ENCODE measurements at places on chromosomes 3 and 15.
A peak's percentile ranks its signal among the peaks of the same experiment; 100 is the strongest.

DNA sequence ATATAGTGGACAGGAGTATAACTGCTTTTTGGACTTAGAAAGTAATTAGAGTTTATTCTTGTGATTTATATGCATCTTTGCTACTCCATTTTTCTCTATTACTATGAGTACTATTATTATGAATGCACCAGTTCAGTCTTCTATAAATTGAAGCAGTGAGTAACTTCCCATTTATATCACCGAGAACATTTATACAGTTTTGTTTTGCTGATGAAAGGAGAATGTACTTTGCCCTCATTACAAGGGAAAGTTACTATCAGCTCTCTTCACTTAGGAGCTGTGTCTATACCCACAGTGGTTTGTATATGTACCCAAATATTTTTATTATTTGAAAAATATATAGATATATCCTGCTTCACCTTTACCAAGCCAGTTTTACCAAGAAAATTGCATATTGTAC is 5.7 kb downstream of the KBTBD12 start:
- DNase-seq: no peak

GRCh38 chr15:27249046-27249759 is 278.2 kb downstream of the GABRG3 start:
- DNase-seq: no peak

- DNase-seq: no peak
Measured at GRCh38 chr3:137131081-137131480, 173.3 kb downstream of the IL20RB start.

- peak; percentile 58 for DNase-seq
Measured at GRCh38 chr15:48696627-48697312, 51.3 kb upstream of the FBN1 start.

DNA sequence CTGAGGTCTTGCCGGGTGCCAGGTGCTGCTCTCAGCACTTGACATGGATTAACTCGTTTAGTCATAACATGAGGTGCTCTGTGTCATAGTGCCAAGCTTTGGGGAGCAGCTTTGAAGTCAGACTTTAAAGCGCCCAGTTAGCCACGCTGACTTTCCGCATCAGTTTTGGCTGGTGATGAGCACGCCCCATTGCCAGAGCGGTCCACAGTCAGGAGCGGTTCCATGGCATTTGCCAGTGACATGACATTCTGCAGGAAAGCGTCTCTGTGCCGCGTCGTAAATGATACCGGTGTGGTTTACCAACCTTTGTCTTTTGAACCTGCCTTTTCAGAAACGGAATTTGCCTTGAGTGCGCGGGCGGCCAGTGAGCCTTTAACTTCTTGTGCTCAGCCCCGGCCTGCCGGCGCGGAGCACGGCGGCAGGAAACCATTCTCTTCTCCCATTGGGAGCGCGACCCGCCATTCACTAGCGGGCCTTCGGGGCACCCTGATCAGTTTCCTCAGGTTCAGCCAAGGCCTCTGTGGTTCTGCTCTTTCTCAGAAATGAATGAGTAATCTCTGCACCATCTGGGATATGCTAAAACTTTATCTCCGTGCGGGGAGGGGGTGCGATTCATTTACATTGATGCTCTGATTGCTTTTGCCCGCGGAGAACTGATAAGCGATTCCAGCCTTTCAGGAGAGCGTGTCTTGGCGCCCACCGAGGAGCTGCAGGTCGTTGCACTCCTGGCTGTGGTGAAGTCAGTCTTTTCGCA is 1.7 kb upstream of the SLC2A2 start:
- DNase-seq: peak; percentile 97

- no peak for DNase-seq
Measured at GRCh38 chr3:94064243-94064860, 1.5 kb downstream of the NSUN3 start.

DNA sequence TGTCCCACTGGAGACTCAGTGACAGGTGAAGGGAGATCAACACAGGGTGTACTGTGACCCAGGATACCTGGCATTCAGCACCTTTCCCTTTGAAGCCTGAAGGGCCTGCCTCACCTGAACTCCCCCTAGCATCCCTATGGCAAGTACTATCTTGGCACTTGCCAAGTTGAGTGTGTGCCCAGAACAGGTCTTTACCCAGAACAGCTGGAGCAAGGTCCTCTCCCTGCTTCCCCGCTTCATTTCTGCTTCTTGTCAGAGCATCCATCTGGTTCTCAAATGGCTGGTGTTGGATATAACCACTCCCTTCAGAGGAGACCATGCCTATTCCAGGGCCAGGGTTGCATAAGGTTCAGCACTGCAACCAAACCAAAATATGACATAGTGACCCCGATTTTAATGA is 73.0 kb downstream of the FAM43A start:
- DNase-seq: no peak

DNA sequence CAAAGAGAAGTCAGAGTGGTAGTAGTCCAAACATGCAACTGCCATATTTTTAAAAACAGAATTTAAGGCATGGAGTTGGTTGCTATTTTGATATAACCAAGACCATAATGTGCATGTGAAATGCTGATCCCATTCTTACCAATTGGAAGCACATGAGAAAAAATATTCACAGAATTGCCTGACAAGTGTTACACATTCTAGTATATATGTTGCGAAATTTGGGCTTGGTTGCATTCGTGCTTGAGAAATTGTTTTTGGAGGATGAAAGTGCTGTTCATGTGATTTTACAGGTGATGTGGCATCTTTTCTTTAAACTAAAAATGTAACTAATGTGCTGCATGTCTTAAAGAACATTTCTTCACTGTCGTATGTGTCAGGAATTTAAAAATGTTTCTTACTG is 199.7 kb downstream of the CHL1 start:
- DNase-seq: no peak

DNA sequence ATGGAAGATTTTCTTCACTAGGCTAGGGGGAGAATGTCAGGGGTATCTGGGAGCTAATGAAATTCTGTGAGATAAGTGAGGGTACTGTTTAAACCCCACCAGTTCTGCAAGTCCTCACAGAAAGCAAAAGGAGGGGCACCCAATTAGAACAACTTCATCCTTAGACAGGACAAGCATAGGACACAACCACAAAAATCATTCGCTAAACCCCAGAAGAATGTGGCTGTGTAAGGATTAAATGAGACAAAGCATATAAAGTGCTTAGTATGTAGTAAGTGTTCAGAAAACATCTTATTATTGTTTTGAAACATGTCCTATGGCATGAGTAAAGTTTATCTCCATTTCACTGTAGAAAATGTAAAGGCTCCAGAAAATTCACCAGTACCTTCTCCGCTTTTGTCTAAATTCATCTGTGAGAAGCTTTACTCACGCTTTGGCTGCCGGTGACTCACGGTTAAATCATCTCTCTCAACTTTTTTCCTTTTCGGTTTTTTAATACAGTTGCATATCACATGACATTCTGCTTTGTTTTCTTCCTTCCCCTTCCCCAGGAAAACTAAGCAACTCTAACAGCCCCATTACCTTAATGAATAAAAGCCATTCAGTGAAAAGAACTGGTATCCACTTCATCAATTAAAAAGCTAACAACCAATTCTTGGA is 1.7 kb downstream of the CLRN1 start:
- DNase-seq: peak; percentile 75

- DNase-seq: peak; percentile 64
Measured at GRCh38 chr3:38031022-38031994, 1.9 kb upstream of the PLCD1 start.

- DNase-seq: no peak
Measured at GRCh38 chr15:31485911-31486461, 159.4 kb downstream of the KLF13 start.

- DNase-seq: no peak
Measured at GRCh38 chr15:69497667-69498066, 45.0 kb downstream of the RPLP1 start.

GRCh38 chr3:71530903-71531530 is 52.5 kb downstream of the FOXP1 start:
- DNase-seq: no peak

DNA sequence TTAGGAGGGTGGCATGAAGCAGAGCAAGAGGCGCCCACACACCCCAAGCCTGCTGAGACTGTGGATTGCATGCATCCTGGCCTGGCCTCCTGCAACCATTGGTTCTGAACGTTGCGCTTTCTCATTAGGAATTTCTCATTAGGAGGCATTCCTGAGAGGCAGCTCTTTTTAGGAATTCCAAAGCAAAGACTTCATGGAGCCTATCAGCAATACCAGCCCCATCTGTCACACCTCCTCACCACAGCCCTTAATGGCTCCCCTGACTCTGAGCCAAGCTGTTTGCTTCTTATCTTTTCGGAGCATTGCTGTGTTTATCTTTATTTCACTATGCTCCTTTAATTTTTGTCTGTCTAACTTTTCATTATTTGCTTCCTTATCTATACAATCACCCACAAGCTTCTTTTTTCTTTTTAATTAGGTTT is 226.9 kb downstream of the CACNA2D3 start:
- no peak for DNase-seq
